Hematopoietic multipotent progenitor cell treated with erythropoietin and hydrocortisone succinate and interleukin-3 and kit ligand, for 15 days (in vitro differentiated cells): ENCODE measurements at places on chromosomes 3 and 15.

- no peak for DNase-seq
Measured at GRCh38 chr3:5298453-5298852, 110.9 kb downstream of the EDEM1 start.

- no peak for DNase-seq
Measured at GRCh38 chr3:30915782-30916181, 21.3 kb upstream of the GADL1 start.

- no peak for DNase-seq
Measured at GRCh38 chr15:68672781-68673205, 94.0 kb downstream of the CORO2B start.

- DNase-seq, result no peak
Measured at GRCh38 chr3:195269375-195270078, 1.4 kb downstream of the XXYLT1 start.

- no peak for DNase-seq
Measured at GRCh38 chr3:40845916-40846315, 321.2 kb downstream of the ZNF621 start.

GRCh38 chr3:41836360-41837134 lies 125.4 kb downstream of the ULK4 start:
- no peak for DNase-seq

- DNase-seq, result no peak
Measured at GRCh38 chr3:43369404-43370292, 83.3 kb downstream of the SNRK start.

GRCh38 chr3:10387881-10388609 lies 67.1 kb upstream of the SEC13 start:
- no peak for DNase-seq

DNA sequence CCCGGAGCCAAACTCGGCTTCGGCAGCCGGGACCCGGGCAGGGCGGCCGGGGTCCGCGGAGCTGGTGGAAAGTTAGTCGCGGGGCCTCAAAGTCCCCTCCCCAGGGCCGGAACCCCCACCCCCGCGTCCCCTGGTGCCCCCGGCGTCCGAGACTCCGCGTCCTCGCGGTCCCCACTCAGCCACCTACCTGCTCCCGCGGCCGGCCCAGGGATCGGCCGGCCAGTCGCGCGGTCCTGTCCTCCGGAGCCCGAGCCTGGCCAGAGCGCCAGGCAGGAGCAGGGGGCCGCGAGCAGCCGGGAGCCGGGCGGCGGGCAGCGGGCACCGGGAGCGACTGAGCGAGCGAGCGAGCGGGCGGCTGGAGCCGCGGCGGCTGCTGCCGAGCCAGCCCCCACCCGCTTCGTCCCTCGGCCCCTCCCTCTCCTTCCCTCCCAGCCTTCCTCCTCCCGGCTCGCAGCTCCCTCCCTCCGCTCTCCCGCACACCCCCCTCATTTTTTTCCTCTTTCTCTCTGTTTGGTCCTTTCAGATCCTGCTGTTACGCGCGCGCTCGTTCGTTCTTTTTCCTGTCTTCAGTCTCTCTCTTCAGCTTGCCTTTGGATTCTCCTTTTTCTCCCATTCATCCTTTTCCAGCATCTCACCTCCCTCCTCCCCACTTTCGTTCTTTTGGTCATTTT lies at the start of gene MEGF11:
Gene MEGF11 (minus strand): TSS at position 333 of the 671 bp plus-strand sequence. CDS start 125,347 bp downstream, outside the sequence.
- DNase-seq, result no peak

DNA sequence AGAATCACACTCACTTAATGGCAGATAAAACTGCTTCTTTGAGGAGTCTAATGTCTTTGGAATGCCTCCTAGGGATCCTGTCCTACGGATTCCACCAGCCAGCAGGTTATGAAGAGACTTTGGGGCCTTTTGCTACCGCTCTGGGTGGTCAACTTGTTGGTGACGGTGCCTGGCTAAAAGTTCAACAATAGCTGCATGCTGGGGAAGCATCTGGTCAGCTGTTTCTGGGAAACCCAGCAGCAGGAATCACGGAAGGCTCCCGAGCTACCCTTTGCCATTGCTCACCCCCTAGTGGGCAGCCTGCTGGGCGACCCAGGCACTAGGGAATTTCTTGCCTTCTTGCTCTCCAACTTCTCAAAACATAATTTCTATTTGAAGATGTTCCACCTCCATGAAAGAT lies 263.3 kb downstream of the NEK10 start:
- no peak for DNase-seq

DNA sequence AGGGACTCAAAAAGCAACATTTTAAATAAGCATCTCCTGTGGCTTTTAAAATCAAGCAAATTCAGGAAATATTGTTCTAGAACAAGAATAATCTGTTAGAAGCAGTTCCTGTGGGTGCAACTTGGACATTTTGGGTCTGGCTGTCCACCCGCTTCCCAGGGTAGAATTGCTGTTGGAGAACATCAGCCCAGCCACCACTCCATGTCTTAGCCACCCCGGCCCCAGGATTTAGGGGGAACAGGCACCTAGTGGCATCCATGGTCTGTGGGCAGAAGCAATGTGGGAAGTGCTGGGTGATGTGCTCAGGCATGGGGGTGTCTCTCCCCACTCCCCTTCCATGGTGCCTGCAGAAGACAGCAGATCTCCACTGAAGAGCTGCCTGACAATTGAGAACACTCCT lies 162.6 kb downstream of the KLF13 start:
- DNase-seq, result no peak

DNA sequence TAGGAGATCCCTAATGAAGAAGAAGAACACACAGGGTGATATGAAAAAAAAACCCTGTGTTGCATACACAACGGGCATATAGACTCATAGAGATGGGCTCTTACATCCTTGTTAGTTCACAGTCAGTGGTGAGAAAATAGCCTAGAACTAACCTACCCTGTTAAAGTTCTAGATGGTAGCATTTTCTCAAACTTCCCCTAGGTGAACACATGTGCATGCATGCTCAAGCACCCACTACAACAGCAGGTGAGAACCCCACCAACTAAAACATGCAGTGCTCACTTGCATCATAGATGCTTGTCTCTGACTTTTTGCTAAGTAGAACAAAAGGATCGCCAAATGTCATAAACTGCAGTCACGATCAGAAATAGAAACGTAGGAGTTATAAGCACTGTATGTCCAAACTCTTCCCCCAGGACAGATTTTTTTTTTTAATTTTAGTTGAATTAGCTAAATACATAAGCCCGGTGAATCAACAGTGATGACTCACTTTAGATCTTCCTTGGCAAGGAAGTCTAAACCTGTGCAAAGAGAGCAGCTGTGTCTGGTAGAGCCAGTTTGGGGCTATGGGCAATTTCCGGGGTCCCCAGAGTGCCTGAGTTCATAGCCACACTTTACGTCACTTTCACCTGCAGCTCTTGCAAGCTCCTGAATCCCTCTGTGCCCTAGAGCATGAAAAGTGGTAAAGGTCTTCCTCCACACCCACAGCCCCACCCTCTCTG lies 96.2 kb upstream of the SEMA6D start:
- no peak for DNase-seq

- DNase-seq, result no peak
Measured at GRCh38 chr3:71031914-71032521, 551.5 kb downstream of the FOXP1 start.

DNA sequence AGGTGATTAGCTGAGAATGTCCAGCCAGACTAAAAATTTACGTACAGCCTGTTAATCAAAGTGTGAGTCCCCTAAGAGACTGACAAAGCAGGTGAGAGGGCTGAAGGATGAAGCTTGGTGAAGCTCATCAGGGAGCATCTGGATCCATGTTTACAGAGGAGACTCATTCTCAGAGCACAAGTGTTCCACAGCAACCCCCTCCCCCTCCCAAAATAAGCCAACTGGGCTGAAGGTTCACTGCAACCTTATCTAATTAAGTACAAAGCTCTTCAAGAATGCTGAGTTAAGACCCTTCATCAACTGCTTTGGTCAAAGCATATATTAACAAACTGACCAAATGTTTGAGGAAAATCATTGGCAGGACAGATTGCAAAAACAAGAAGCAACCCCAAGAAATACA lies 262.6 kb upstream of the ZNF385D start:
- DNase-seq, result no peak

DNA sequence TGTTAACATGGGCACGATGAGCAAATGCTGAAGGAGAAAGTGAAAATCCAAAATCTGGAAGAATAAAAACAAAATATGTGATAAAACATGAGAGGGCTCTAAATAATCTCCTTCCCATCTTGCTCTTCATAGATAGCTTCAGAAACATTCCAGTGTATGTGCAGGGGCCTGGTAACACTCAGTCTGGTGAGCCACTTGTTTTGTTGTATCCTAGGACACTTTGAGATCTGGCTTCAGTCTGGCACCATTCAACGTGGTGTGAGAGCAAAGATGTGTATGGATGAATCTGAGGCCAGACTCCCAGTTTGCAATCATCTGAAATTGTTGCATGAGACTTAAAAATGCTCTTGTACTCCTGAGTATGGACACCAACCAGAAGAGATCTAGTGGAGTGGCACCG lies 337.2 kb upstream of the ZNF385D start:
- DNase-seq, result no peak

DNA sequence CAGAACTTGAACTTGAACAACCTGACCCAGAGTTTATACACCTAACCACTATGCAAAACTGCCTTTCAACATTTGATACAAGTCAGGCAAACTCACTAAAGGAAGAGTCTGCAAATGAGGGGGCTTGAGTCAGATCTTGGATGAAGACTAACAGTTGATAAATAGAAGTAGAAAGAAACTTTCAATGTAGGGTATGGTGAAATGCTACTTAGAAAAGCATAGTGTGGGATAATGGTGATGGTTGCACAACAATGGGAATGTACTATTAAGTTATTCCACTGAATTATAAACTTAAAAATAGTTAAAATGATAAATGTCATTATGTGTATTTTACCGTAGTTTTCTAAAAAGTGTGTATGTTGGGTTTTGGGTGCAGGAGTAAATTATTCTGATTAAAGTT lies 19.7 kb upstream of the ZNF280D start:
- no peak for DNase-seq

DNA sequence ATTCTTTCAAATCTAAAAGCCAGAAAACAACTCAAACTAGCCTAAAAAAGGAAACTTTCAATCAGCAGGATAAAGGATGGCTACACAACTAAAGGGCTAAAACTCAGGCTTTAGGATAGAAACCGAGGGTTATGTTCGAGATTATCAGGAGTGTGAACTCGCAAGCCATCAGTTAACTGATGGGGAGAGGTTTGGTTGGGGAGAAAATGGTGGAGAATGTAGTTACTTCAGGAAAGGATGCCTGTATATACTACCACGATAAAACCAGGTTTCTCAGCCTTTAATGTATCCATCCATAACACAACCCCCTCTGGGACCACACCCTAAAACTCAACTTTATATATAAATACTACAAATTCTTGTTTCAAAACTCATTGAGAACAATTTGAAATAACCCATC lies 22.2 kb downstream of the TRA2B start:
- DNase-seq, result no peak

DNA sequence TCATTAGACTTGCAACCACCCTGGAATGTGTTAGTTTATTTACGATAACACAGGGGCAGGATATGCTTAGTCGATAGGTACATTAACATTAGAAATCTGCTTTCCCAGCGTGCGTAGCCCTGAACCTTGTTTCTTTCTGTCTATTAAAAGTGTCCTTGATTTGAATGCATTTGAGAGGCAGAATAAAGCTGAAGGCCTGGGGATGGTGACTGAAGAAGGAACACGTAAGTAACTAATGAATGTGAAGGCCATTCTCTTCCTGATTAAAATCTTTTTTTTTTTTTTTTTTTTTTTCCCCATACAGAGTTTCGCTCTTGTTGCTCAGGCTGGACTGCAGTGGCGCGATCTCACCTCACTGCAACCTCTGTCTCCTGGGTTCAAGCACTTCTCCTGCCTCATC lies 142.8 kb upstream of the CHRM5 start:
- DNase-seq, result no peak

DNA sequence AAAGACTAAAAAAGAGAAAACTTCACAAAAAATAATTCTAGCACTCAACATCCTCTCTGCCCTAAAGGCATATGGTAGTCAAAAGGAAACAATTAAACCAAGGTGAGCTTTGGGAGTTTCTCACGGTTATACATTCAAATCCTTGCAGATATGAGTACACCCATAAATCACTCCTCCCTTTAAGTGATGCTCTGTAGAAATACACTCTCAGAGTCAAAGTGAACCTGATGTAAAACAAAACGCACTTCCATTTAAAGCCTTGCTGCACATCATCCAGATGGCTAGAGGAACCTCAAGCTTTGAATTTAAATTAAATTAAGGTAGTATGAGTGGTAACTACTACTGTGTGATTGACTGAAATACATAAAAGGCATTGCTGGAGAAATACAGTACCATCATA lies 36.0 kb upstream of the AADAC start:
- no peak for DNase-seq

GRCh38 chr3:123498761-123499160 lies 49.9 kb upstream of the ADCY5 start:
- no peak for DNase-seq

GRCh38 chr3:12891985-12892839 lies 50.8 kb upstream of the RPL32 start:
- peak; percentile 73 for DNase-seq

DNA sequence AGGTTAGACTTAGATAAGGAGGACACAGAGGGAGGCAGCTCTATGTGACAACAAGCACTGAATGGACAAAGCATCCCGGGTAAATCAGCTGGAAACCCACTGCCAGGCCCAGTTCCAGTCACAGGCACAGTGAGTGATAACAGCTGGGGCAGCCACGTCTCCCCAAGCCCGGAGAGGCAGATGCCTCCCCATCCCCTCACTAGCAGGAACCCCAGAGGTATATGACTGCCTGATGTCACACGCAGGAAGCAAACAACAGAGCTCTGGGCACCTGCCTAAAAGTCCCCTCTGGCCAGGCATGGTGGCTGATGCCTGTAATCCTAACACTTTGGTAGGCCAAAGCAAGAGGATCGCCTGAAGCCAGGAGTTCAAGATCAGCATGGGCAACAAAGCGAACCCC lies 18.2 kb downstream of the C15orf62 start:
- DNase-seq, result no peak

- DNase-seq, result no peak
Measured at GRCh38 chr15:66875588-66876420, 173.8 kb downstream of the SMAD6 start.

GRCh38 chr3:41277790-41278465 lies 78.6 kb downstream of the CTNNB1 start:
- no peak for DNase-seq

DNA sequence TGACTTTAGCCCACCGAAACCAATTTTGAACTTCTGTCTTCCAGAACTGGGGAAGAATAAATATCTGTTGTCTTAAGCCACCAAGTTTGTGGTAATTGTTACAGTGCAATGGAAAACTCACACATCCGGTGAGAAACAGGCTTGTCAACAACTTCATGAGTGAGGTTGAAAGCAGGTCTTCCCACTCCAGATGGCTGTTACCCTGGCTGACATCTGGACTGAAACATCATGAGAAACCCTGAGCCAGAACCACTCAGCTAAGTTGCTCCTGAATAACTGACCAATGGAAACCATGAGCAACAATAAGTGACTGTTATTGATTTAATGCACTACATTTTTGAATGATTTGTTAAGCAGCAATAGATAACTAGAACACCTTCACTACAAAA lies 10.3 kb downstream of the ACSBG1 start:
- no peak for DNase-seq

GRCh38 chr15:52094811-52095584 lies 17.6 kb downstream of the BCL2L10 start:
- no peak for DNase-seq

- DNase-seq, result no peak
Measured at GRCh38 chr3:100975714-100976113, 17.5 kb downstream of the ABI3BP start.

- no peak for DNase-seq
Measured at GRCh38 chr3:1010228-1010627, 82.6 kb upstream of the CNTN6 start.
